Retina (tissue), 1 donor: ENCODE measurements at places on chromosomes 1 and 21.

DNA sequence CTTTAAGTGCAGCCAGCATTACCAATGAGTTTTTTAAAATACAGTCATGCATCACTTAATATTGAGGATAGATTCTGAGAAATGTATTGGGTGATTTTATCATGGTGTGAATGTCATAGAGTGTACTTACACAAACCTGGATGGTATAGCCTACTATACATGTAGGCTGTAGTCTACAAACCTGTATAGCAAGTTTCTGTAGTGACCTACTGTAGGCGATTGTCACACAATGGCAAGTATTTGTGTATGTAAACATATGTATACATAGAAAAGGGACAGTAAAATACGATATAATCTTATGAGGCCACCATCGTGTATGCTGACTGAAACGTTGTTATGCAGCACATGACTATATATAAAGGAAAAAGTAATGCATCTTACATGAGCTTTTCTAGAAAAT lies 48.2 kb downstream of the RPE65 start:
- DNase-seq: no peak

DNA sequence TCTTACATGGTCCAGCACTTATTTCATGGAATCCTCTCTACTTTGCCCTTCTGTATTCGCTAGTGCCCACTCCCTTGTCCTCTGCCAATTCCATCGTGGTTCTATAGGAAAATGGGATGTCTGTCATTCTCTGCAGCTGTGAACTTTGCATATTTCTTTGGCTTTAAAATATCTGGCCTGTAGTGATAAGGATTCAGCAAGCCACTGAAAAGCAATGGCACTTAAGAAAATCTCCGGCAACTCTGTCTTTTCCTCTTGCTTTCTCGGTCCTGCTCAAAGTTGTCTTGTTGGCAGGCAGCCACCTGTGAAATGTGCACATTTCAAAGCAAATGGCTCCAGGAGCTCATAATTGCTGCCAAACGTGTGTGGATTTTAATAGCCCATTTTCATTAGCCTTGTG lies 91.8 kb downstream of the CHD1L start:
- no peak for DNase-seq

- no peak for DNase-seq
These were observed 155.2 kb downstream of the SLC30A10 start for GRCh38 chr1:219773110-219773509.

- no peak for DNase-seq
These were observed 237.9 kb downstream of the FOXD2 start for GRCh38 chr1:47675721-47676120.

DNA sequence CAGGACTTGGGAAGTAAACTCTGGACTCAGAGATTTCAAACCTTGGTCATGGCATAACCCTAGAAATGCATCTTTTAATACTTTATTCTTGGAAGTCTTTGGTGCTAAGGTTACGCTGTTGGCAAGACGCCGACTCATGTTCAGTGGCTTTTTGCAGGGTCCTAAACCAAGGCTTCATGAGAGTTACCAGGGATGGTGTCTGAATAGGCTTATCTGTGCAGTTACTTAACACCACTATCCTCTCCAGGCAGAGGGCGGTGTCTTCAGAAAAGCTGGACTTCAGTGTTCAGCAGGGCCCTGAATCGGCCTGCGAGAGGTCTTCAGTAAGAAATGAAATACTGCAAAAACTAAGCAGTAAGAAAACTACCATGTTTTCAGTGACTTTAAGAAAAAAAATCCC lies 58.3 kb downstream of the SIM2 start:
- DNase-seq: no peak

DNA sequence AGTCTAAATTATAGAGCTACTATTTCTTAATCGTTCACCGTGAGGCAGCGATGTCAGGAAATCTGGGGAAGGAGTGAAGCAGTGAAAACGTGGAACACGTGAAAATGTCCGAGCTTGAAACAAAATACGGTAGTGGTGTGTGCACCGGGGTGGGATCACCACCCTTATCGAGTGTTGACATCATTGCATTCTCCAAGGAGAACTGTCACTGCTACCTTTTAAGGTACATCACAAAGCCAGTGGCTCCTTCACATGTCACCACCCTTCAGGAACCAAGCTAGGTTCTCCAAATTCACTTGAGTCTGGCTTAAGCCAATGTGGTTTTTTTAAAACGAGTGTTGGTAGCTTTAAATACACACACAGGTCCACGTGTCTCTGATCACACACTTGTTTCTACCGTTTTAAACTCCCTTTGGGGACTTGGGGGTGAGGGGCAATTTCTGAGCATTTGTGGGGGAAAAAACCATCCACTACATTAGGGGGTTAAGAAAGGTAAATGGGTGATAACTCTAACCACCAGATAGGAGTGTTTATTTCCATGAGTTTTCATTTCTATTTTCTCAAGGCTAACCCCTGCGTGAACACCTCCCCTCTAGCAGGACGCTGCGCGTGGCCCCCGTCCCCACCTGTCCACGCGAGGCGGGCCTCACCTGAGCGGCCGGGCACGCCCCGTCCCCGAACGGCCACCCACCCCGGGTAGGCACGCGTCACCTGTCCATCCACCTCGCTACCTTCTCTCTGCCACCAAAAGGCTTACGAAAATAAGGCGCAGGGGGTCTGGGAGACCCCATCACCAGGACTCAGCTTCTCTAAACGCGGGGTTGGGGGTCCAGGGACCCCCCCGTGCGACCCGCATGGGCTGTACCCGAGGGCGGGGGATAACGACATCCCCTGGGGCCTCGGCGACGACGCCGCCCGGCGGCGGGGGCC lies 978 bp downstream of the PRDM15 start:
- peak; percentile 59 for DNase-seq

GRCh38 chr1:23149114-23149513 lies 19.5 kb downstream of the LUZP1 start:
- no peak for DNase-seq

- no peak for DNase-seq
These were observed 41.4 kb upstream of the CCDC190 start for GRCh38 chr1:162902416-162902815.

DNA sequence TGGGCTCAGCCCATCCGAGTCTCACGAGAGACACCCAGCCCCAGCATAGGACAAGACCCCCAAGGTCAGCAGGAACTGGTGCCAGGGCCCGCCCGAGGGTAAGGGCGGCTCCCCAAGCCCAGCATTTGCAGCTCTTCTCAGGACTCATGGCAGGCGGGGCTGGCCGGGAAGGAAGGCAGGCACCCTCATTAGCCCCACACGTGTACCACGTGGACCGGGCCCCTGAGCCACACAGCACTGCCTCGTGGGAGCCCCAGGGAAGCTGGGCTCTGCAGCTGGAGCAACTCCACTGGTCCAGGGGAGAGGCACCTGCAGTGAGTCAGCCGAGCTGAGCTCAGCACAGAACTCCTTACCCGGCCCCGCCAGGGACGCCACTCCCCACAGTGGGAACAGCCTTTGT lies 97.7 kb upstream of the IFFO2 start:
- DNase-seq: no peak

DNA sequence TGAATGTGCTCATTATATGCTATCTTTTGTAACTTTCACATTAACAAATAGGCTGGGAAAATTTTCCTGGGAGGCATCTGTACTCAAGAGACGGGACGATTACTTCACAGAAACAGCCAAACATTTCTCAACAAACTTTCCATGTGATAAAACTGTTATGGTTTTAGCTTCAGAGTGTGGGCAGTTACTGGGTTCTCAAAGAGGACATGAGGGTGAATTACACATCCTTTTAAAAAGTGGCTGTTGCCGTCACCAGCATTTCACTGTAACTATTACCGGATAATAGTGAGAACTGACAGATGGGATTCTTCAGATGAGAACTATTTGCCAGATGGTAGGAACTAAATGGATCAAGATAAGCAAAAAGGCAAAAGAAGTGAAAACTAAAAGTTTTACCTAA lies 109.1 kb downstream of the APP start:
- no peak for DNase-seq

- no peak for DNase-seq
These were observed 42.8 kb downstream of the SMG7 start for GRCh38 chr1:183515002-183515689.
